CD4-positive, alpha-beta T cell treated with Interleukin-15 for 1 hour (primary cell): ENCODE measurements at places on chromosomes 5 and 9.

DNA sequence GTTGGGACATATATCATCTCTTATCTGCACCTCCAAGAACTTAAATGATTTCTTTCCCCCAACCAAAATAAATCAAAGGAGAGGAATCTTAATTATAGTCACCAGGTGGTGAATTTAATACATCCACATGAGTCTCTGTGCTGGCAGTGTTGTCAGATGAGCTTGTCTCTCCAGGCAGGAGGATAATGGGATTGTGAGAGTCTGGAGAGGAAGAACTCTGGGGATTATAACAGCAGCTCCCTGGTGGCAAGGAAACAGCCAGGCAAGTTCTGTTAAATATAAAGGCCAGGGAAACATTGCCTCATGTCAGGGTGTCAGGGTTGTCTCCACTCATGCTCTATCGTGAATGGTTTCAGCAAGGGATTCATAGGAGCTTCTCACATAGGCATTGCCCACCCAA is 80.8 kb downstream of the TLR4 start:
- DNase-seq = no peak

- DNase-seq = no peak
Observed at GRCh38 chr5:122915717-122916461, 70.5 kb downstream of the SNX24 start.

DNA sequence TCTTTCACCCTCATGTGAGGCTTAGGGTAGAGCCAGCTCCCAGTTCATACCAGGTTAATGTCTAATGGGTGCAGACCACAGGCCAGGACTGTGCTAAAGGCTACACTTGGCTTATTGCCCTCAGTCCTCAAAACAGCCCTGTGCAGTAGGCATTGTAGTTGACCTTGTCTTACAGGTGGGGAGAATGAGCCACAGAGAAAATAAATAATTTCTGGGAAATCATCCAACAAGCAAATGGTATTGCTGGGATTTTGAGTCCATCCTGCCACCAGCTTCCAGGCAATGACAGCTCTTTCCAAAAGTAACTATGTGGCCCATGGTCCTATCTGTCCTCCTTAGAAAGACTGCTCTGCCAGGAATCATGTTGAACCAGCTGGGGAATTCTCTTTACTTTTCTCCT is 450.0 kb downstream of the GADD45G start:
- DNase-seq = no peak

DNA sequence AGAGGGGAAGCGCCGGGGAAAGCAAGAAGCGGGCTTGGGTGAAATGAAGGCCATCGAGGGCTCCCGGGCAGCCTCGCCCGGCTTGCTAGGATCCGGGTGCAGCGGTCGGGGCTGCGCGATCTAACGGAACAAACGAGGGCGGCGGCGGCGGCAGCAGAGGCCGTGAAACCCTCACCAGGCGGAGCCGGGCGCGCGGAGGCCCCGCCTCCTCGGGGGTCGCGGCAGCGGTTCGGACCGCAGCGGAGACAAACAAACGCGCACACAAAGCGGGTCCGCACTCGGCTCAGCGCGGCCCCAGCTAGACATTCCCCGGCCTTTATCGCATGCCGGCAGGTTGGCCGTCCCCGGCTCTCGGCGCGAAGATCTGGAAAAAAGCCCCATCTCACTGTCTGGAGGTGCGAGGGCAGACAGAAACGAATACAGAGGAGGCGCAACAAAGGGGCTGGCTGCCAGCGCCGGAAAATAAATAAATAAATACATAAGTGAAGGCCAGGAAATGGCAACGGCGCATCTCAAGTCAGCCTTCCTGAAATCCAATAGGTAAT is 10.5 kb upstream of the TRIM36 start:
- no peak for DNase-seq

DNA sequence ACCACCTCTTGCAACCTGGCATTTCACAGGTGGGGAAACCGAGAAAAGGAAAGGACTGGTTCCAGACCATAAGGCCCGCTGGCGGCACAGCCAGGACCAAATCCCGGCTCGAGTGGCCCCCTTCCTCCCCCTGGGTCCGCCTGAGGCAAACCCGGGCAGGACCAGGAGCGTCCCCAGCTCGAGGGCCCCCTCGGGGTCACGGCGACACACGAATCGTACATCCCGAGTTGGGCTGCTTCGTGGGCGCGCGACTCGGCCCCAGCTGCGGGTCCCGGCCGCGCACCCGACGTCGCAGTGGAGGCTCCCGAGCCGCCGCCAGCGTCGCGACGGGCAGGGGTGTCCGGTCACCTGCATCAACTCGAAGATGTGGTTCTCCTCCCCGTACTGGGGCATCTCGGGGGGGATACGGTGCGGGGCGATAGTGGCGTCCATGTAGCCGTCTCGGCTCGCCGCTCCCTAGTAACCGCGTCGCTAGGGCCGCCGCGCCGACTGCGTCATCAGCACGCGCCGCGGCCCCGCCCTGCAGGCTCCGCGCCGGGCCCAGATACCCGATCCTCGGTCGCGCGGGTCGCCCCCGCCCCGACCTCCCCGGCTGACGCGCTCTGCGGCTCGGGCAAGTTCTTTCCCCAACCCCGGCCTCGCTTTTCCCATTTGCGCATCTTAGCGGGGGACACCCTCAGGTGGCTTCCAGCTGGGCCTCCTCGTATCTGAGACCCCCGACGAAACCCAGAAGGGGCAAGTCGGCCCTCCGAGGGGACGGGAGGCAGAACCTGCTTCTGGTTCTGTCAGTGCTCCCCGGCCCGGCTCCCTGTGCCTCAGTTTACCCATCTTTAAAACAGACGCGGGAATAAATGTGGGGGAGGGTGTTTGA is at the start of gene AK8:
TSS of gene AK8 (minus strand) at position 461 of the 871 bp plus-strand sequence. CDS start at position 432, 29 bp downstream.
- peak; percentile 74 for DNase-seq

- no peak for DNase-seq
Observed at GRCh38 chr9:5531101-5531882, 21.0 kb downstream of the PDCD1LG2 start.

GRCh38 chr5:78757269-78758053 is 108.9 kb upstream of the LHFPL2 start:
- no peak for DNase-seq

GRCh38 chr9:35746583-35746982 is 2.4 kb downstream of the GBA2 start:
- DNase-seq = no peak

DNA sequence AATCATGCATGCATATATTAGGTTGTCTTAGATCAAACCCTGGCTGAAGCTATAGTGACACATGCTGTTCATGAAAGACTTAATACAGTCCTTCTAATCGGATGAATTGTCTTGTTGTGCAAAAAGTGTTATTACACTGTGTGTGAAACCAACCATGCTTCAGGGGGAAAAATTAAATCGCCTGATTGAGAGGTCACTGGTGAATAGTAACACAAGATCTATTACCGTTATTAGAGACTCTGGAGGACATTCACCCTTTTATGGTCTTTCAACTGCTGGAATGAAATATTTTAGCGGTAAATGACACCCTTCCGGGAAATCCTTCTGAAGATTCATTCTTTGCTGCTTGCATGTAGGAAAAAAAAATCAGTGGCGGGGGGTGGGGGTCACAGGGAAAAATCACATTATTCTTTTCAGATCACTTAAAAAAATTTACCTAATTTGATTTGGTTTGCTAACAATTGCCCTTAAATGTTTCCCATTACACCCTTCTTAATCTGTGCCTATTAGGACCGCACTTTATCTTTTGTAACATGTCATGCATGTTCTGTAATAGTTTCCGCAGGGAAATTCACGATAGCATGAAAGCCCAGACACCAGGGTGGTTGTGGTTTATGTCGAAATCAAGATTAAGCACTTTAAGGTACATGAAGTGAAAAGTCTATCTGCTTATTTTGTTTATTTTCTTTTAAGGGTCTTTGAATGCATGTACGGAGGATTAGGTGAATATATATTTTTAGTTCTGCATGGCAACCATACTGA is 120.6 kb downstream of the FOCAD start:
- no peak for DNase-seq

- no peak for DNase-seq
Observed at GRCh38 chr5:27125856-27126255, 87.5 kb upstream of the CDH9 start.

- no peak for DNase-seq
Observed at GRCh38 chr5:135718151-135718550, 116.3 kb upstream of the SLC25A48 start.

- no peak for DNase-seq
Observed at GRCh38 chr5:14138608-14139540, 4.3 kb upstream of the TRIO start.

GRCh38 chr9:136923881-136924280 is 20.7 kb downstream of the FBXW5 start:
- no peak for DNase-seq

- DNase-seq = no peak
Observed at GRCh38 chr5:142304013-142304701, 20.7 kb downstream of the SPRY4 start.

- no peak for DNase-seq
Observed at GRCh38 chr5:34930462-34930844, 1.1 kb downstream of the DNAJC21 start.

DNA sequence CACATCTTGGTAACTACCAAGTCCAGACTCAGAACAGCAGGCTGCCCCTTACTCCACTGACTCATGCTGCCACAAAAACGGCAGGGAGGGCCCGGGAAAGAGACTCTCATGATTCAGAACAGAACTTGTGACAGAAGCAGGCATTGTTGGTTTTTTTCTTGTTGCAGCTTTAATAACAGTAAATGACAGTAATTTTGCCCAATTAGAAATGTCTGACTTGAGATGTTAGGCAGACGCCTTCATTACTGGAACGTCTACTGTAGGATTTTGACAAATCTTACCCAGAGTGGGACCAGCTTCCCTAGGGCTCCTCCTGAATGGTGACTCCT is 77.9 kb downstream of the SEMA5A start:
- DNase-seq = no peak

DNA sequence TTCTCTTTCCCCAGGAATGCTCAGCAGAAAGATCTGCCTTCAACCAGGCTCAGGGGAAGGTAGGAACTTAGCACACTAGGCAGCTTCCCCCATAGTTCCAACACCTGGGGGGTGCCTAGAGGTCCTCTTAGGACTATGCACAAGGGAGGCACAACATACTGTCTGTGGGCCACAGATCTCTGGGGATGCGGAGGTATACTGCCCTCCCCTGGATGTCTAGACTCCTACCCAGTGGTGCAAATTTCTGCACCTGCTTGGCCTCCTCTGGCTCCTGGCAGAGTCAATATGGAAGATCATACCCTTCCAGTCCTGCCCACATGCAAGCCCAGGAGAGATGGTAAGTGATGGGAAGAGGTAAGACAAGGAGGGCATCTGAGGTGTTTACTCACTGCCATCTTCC is 247.5 kb upstream of the DAPK1 start:
- no peak for DNase-seq

DNA sequence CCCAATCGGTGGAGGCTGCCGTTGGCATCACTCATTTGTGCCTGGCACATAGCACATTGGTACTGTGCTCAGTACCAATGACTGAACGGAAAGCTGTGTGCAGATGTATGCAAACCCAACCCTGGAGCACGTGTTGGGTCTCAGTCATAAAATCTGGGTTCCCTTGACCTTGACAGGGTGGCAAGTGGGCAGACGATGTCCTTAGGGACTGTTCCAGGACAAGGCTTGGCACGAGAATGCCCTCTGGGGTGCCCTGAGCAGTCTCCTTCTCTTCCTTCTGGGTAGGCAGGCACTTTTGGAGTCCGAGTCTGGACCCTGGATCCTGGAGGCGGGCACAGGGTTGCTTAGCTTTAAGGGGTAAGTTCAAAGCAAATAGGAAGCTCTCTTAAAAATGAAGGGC is 75.8 kb downstream of the MACROH2A1 start:
- DNase-seq = no peak

DNA sequence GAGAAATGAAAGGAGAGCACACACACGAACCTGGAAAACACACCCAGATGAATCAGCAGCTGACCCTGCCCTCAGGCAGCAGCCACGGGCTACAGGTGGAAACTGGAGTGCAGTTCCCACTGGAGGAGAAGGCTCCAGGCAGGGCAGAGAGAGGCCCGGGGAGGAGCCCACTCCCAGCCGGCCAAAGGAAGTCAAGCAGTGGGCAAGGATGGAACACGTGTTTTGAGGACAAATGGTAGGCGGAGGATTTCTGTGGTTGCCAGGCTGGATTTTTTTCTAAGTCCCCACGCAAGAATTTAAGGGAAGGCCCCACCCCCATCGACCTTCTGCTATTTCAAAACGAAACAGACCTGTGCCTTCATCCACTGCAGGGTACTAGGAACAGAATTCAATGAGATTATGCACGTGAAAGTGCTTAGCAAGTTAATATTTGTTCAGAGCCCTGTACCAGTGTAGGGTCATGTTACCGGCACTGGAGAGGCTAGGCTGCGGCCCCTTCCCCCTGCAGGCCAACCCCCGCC is 6.8 kb downstream of the EPB41L4B start:
- DNase-seq = no peak

DNA sequence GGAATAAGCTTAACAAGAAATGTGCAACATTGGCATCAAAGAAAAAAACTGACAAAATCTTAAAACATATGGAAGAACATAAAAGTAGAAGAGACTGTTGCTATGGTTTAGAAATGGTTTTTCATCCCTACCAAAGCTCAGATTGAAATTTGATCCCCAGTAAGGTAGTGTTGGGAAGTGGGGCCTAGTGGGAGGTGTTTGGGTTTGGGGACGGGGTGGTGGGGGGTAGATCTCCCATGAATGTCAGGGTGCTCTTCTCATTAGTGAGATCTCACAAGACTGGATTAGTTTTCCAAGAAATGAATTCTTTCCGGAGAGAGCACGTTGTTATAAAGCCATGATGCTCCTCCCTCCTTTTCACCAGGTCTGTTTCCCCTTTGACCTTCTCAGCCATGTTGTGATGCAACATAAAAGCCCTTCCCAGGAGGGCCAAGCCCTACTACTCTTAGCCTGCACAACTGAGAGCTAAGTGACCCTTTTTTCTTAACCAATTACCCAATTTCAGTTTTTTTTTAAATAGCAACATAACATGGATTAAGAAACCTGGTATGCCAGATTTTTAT is 10.6 kb downstream of the TMEM167A start:
- DNase-seq = no peak

- no peak for DNase-seq
Observed at GRCh38 chr5:127864511-127864910, 161.3 kb downstream of the CCDC192 start.

- DNase-seq = no peak
Observed at GRCh38 chr9:98231770-98232478, 23.5 kb downstream of the TBC1D2 start.

GRCh38 chr9:80156756-80157472 is 585.1 kb downstream of the TLE4 start:
- DNase-seq = no peak

- peak; percentile 47 for DNase-seq
Observed at GRCh38 chr9:83334320-83334719, 203.9 kb downstream of the FRMD3 start.
